ENCODE measurements at places on chromosomes 16 and 17.

- DNase-seq: no peak
These were observed 1.6 kb downstream of the SUMO2 start for GRCh38 chr17:75181110-75181509.

DNA sequence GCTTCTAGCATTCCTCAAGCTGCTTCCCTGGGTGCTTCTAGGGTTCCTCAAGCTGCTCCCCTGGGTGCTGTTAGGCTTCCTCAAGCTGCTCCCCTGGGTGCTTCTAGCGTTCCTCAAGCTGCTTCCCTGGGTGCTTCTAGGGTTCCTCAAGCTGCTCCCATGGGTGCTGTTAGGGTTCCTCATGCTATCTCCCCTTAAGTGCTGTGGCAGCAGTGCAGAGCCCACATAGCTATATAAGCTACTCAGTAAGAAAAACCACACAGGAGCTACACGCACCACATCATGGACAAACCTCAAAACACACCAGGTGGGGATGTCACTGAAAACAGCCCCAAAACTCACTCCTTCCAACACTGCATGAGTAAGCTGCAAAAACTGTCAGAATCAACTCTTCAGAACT is 35.2 kb downstream of the ANKRD11 start:
- DNase-seq: no peak

GRCh38 chr17:75008373-75008772 is 4.1 kb upstream of the MRPL58 start:
- no peak for DNase-seq

GRCh38 chr16:12612598-12613101 is 191.0 kb downstream of the CPPED1 start:
- DNase-seq: no peak

DNA sequence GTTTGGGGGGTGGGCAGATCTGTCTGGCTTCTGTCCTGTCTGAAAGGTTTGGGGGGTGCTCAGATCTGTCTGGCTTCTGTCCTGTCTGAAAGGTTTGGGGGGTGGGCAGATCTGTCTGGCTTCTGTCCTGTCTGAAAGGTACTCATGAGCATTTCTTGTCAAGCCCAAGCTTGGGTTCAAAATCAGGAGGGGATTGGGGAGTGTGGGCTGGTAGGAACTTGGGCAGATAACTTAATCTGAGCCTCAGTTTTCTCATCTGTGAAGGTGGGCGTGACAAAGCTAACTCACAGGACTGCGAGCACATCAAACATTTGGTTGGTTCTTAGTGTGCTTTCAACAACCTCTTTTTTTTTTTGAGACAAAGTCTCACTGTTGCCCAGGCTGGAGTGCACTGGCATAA is 35.2 kb downstream of the HAPSTR1 start:
- DNase-seq: no peak

DNA sequence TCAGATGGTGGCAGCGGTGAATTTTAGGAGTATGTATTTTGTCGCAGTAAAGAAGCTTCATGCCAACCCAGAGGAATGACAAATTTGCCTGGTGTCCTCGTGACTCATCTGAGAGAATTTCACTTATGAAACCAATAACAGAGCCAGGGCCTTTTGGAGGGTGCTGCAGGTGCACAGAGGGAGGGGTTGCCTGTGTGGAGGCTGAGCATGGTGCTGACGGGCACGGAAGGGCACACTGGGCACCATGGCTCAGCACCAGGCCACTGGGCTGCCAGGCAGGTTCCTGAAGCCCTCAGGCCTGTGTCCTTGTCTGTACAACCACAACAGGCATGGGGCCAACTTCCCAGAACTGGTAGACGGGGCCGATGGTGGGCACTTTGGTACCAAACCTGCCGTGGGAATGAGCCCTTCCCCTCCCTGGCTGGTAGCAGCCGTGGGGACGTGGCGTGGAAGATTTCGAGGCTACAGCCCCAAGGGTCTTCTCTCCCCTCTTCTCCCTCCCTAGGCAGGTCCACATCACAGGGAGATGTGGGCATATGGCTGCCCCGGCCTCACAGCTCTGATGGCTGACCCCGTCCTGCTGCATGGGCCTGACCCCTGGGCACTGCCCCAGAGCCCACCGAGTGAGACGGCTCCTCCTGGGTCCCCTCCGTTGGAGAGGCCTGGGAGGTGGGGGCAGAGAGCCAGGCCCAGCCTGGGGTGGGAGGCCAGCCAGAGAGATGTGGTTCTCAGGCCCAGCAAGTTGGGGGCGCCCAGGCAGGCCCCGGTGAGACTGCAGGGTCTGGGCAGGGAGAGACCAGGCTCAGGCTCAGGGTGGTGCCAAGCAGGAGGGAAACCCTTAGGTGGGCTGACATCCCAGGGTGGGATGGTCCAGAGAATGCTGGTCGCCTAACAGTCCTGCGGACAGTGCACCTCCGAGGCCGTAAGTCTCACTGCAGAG is 30.2 kb upstream of the ZNF469 start:
- DNase-seq: no peak

Measured in stimulated activated CD4-positive, alpha-beta T cell treated with anti-CD3 and anti-CD28 coated beads, Interleukin-15, amount 100 ng/mL, for 48 hours (primary cell).